ENCODE measurements at places on chromosomes 7 and 10.

GRCh38 chr7:121101621-121102020 is 113.1 kb downstream of the CPED1 start:
- no peak for DNase-seq

DNA sequence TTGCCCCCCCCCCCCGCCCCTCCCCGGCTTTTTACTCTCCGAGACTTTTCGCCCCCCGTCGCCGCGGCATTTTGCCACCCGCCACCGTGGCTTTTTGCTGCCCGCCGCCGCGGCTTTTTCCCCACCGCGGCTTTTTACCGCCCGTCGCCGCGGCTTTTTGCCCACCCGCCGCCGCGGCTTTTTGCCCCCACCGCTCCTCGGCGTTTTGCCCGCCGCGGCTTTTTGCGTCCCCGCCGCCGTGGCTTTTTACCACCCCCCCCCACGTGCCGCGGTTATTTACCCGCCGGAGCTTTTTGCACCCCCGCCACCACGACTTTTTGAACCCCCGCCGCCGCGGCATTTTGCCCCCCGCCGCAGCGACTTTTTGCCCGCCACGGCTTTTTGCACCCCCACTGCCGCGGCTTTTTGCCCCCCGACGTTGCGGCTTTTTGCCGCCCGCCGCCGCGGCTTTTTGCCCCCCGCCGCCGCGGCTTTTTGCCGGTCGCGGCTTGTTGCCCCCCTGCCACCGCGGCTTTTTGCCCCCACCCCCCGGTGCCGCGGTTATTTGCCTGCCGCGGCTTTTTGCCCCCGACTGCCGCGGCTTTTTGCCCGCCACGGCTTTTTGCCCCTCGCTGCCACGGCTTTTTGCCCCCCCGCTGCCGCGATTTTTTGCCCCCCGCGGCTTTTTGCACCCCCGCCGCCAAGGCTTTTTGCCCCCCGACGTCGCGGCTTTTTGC is 461.1 kb downstream of the ZNF33B start:
- no peak for DNase-seq

- DNase-seq: no peak
Measured at GRCh38 chr7:7146837-7147236, 35.5 kb upstream of the C1GALT1 start.

DNA sequence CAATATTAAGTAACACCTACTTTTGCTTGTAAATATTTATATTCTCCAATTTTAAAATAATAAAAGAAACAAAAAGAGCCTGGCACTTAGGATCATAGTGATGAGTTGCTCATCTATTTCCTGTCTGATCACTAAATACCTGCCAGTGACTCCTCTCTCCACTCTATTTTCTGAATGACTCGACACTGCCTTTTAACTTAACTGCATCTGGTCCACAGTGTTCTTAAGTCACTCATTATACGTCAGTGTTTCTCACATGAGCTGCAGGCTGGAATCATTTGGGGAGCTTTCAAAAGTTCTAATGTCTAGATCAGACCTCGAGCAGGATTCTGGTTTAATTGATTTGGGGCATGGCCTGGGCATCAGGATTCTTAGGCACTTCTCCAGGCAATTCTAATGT is 78.0 kb upstream of the AGBL3 start:
- DNase-seq: no peak

- no peak for DNase-seq
Measured at GRCh38 chr7:125568799-125569198, 639.2 kb upstream of the POT1 start.

DNA sequence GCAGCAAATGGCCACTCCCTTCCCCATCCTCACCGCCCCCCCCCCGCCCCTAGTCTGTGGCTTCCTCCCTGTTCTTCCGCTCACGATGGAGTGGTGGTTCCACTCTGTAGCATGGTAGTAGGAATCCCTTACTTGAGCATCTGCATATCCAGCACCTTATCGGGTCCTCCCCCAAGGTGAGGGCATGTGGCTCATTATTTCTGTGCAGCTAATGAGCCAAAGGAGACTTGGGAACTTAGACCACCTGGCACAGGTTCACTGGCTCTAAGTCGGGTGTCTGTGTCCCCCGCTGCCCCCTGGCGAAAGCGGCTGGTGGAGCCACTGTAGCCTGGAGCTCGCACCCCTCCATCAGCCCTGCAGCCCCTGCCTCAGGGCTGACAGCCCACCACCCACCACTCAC is 22.8 kb upstream of the GPR26 start:
- DNase-seq: no peak

DNA sequence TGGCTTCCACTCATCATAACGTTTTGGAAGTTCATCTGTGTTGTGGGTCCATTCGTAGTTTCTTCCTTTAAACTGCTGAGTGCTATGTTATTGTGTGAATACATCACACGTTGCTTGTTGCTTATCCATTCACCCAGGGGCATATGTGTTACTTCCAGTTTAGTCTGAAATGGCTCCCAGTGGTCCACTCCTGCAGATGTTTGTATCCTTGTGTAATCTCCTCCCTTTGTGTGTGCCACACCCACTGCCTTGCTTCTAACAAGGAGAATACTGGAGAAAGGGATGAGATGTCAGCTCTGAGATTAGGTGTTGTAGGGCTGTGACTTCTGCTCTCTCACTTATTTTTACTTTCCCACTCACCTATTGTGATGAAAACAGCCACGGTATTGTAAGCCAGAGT is 239.1 kb upstream of the HABP2 start:
- DNase-seq: no peak

- DNase-seq: no peak
Measured at GRCh38 chr10:81019029-81019890, 481.6 kb downstream of the SH2D4B start.

DNA sequence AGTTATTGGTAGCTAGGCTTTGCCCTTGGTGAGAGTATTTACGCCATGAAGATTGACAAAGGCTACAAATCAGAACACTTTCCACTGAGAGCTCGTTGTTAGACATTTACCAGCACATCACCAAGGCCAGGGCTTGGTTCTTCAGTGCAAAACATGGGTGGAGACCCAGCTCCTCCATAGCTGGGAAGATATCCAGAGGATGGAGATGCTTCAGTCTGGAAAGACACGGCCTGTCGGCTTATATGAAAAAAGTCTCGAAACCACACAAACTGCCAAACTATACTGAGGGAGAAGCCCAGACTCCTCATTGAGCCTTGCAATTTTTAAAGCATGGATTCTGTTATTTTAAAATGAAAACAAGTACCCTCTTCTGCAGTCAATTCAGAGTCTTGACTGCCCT is 83.4 kb upstream of the ANLN start:
- DNase-seq: no peak

DNA sequence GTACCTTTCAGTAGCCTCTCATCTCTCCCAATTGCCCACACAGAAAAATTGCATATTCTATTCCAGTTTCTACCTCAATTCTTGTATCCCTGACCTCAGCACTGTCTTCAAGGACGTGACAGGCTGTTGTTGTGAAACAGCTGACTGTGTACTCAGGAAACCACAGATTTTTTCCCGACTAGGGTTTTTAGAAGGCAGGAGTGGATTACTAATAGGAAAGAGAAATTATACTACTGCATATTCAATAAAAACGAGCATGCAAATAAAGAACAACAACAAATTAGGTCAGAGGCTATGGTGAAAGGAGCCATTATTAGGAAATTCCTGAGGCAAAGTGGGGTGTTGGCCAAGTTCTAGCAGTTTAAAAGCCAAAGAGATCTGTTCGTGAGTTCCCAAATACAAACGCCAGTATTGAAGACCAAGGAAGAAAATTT is 93.4 kb downstream of the DOCK4 start:
- DNase-seq: no peak

- no peak for DNase-seq
Measured at GRCh38 chr10:86872757-86873156, 84.7 kb downstream of the MMRN2 start.

Data from effector CD8-positive, alpha-beta T cell (primary cell).